Amniotic epithelial cell (primary cell): ENCODE measurements at places on chromosomes 5 and 9.
A peak's percentile ranks its signal among the peaks of the same experiment; 100 is the strongest.

- DNase-seq = no peak
These were observed 759.6 kb downstream of the MTRR start for GRCh38 chr5:8628521-8628920.

DNA sequence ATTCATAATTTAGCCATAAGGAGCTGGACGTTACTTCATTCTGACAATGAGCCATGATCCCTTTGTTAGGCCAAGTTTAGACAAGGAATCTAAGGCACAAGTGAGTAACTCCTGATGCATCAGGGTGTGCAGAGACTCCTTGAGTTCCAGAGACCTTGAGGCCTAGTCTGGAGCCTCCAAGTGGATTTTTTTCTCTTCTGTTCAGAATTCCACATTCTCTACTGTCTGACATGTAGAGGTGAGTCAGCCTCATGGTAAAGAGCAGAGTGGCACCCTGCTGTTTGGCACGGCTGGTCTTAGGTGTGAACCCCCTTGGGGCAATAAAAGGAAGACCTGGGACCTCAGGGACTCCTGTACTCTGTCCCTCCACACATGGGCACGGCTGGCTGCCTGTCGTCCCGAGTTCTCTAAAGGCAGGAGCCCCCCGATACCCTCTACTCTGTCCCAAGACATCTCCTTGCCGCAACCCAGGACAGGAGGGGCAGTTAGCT is 22.0 kb upstream of the TGFBI start:
- DNase-seq = peak; percentile 96

GRCh38 chr9:19199012-19199411 is 31.5 kb upstream of the DENND4C start:
- no peak for DNase-seq

- no peak for DNase-seq
These were observed 19.4 kb upstream of the MIER3 start for GRCh38 chr5:56971275-56971674.

- no peak for DNase-seq
These were observed 50.9 kb upstream of the PCA3 start for GRCh38 chr9:76713381-76713780.

- no peak for DNase-seq
These were observed 61.1 kb downstream of the PSD2 start for GRCh38 chr5:139856714-139857113.

DNA sequence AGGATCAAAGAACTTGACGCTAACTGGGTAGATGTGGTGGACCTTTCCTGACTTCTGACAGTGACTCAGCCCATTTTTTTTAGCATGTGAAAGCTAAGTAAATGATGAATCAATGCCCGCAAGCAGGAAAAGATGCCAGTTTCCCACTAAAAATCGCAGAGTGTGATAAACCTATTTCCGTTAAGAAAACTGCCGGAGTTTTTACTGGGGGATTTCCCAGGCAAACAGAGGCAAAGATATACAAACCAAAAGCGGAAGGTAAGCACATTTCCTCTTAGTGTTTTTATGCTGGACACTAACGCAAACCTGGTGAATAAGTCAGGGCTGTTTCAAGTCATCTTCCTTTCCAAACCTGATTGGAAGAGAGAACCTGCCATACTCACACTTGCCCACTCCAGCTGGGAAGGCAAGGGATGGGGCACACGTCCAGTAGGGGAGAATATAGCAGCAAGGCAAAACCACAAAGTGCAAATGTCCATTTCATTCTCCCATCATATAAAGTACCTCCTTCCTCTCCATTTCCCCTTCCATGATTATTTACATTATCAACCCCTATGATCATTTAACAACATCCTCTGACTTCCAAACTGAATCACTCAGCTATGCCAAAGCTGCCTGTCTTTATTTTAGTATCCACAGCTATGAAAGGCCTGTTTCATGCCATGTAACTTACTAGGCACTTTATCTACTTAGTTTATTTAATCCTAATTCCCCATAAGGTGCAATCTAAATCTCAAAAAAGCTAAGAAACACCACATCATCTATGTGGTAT is 349.7 kb upstream of the RFX3 start:
- DNase-seq = peak; percentile 90

DNA sequence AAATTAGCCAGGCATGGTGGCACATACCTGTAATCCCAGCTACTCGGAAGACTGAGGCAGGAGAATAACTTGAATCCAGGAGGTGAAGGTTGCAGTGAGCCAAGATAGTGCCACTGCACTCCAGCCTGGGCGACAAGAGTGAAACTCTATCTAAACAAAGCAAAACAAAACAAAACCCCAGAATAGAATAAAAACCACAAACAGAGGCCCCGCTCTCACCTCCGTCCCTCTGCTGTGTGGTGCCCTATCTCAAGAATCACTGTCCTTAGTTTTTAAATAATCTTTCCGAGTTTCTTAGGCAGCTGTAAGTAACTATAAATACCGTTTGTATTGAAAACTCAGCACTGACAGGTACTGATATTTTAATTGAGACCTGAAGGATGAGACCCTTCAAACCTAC is 42.7 kb upstream of the IER5L start:
- DNase-seq = no peak

DNA sequence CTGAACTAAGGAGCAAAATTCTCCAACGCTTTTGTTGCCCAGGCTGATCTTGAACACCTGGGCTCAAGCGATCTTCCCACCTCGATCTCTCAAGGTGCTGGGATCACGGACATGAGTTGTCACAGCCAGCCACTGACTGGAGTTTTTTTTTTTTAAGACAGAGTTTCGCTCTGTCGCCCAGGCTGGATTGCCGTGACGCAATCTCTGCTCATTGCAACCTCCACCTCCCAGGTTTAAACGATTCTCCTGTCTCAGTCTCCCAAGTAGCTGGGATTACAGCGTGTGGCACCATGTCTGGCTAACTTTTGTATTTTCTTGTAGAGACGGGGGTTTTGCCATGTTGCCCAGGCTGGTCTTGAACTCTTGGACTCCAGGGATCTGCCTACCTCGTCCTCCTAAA is 58.2 kb downstream of the EHMT1 start:
- no peak for DNase-seq

DNA sequence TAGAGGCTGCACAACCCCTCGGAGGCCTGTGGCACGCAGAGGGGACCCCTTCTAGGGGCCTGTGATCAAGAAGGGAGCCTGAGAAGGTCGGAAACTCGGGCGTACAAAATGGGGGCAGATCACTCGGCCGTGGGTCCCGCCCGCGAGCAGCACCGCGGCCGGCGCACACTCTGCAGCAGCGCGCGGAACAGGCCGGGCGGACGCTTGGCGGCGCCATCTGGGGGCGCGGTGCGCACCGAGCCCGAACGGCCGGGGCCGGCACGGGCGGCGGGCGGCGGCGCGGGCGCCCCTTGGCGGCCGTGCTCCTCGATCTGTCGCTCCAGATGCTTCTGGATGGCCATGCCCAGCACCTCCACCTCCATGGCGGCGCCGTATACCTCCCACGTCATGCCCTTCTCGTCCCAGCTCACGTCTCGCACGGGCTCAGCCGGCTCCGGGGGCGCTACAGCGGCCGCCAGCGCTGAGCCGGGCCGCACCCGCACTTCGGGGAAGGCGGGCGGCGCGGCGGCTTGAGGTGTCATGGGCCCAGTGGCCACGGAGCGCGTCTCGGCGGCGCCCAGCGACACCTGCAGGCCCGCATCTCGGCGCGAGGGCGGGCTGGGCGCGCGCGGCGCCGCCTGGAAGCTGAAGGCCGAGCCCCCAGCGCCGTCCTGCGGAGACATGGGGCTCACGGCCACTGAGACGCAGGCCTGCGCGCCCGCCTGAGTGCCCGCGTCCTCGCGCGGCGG is 13.1 kb downstream of the GPRIN1 start:
- peak; percentile 19 for DNase-seq

DNA sequence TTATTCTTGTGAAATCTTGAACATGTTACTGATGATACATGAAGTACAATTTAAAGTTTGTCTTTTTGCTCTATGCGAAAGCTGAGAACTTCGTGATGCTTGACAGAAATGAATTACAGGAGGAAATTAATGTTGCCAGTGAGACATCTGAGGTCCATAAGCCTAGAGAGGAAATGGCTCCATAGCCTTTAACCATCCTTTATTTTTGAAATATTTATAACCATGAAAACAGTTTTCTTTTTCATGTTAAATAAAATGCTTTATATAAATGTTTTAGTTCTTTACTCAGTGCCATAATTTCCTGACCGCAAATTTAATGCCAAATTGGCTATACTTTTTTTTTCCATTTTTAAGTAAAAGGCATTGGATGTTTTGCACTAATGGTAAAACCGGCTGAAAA is 29.1 kb downstream of the F2RL2 start:
- no peak for DNase-seq

DNA sequence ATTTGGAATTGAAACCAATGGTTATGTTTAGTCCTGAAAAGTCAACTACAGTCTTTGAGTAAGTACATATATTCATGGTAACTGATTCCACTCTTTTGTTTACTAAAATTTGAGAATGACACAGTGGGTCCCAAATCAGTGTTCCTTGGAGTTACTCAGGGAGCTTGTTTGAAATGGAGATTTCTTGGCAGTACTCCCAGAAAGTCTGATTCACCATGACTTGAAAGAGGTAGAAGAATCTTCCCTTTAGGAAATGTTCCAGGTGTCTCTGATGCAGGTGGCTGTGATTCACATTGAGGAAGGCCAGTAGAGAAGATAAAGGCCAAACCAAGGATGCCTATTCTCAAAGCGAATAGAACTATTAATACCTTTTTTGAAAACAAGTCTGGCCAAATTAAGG is 1078.3 kb downstream of the CDH12 start:
- DNase-seq = peak; percentile 4

DNA sequence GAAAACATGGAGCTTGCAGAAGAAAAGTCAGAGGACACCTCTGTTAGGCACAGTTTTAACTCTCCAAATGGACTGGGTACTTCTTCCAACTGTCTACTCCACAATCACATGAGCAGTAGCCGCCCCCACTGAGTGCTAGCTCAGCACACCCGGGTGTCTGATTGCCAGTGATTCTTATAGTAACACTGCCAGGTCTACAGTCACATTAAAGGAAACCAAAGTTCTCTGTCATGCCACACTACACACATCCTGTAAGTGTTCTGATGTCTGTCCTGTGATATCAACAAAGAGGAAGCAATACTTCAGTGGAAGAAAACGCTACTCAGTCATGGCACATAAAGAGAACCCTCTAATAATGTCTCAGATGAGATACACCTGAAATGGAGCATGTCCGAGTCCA is at the start of gene HAVCR2:
HAVCR2 (minus strand) TSS at position 69 of the 400 bp plus-strand sequence; CDS start at position 8, 61 bp downstream.
- DNase-seq = no peak

GRCh38 chr9:95116002-95116807 is 201.3 kb downstream of the FANCC start:
- DNase-seq = no peak

- peak; percentile 67 for DNase-seq
These were observed 76.8 kb downstream of the ZDHHC21 start for GRCh38 chr9:14616188-14616982.

DNA sequence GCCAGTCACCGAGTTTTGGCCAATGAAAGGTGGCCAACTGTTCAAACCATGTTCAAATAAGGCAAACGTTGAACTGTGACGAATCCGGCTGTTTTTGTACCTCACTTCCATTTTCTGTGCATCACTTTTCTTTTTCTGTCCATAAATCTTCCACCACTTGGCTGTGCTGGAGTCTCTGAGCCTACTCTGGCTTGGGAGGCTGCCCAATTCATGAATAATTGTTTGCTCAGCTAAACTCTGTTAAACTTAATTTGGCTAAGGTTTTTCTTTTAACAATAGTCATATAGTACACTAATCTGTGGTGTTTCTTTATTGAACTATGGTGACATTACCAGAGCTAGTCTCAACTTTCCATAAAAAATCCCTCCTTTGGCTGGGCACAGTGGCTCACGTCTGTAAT is 11.3 kb downstream of the NIM1K start:
- DNase-seq = no peak

DNA sequence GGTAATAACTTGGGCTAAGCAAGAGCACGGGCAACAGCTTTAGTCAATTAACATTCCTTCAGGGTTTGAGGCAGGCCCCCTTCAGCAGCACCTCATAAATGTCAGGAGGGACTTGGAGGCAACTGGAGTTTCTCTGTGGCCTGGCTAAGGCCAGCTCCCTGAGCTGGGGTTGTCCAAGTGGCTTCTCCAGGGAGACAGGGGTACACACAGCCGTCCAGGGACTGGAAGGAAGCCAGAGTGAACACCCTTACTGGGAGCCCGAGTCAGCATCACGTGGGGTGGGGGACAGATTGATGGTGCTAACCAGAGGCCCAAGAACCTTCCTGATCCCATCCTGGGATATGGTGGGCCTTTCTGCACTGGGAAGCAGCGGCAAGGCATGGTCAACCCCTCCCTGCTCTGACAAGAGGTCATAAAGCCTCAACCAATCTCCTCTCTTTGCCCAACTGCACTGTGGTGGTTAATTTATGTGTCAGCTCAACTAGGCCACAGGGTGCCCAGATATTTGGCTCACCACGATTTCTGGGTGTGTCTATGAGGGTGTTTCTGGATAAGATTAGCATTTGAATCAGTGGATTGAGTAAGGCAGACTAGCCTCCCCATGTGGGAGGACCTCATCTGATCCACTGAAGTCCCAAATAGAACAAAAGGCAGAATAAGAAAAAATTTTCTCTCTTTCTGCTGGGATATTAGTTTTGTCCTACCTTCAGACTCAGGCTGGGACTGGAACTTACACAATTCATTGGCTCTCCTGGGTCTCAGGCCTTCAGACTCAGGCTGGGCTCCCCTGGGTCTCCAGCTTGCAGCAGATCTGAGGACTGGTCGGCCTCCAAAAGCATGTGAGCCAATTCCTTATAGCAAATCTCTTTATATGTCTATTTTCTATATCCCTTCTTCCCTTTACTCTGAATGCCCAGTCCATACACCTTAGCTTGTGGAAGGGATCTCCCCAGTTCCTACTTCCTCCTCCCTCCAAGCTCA is 127.2 kb upstream of the LARP1 start:
- peak; percentile 68 for DNase-seq

DNA sequence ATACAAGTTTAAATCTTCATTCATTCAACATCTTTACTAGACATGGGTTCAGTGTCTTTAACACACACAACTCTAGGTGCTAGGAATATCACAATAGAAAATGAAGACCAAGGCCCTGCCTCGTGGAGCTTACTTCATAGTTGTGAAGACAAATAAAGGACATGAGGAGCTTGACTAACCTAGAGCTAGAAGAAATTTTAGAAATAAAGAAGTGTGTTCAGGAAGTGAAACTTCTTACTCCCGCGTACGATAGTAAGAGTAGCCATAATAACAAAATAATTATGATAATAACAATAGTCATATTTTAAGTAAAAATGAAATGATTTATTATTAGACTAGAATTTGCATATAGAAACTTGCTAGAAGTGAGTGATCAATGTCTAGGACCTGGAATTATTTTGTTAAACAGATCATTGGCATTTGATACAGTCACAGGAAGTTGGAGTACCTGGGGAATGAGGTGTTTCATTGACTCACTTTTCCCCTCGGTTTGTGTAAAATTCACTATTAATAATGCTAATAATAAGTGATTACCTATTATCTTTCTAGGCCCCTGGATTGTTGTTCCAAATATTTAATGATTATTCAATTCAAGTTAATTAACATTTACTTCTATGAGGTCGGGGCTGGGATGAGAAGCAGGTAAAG is 331.3 kb downstream of the NSG2 start:
- DNase-seq = no peak

GRCh38 chr9:36987891-36988290 is 46.2 kb downstream of the PAX5 start:
- DNase-seq = peak; percentile 51

- DNase-seq = no peak
These were observed 20.8 kb upstream of the COL15A1 start for GRCh38 chr9:98922721-98923435.
